Thyroid gland (tissue), 4 donors: ENCODE measurements at places on chromosomes 1 and 21.

- no peak for DNase-seq
These were observed 1.7 kb downstream of the F5 start for GRCh38 chr1:169584483-169585144.

- peak; percentile 1 for DNase-seq
These were observed 13.3 kb downstream of the COL6A2 start for GRCh38 chr21:46111193-46111571.

- DNase-seq, result no peak
These were observed 180.7 kb upstream of the VAMP3 start for GRCh38 chr1:7590426-7590790.

GRCh38 chr1:179351281-179351680 is 14.5 kb upstream of the AXDND1 start:
- DNase-seq, result no peak

DNA sequence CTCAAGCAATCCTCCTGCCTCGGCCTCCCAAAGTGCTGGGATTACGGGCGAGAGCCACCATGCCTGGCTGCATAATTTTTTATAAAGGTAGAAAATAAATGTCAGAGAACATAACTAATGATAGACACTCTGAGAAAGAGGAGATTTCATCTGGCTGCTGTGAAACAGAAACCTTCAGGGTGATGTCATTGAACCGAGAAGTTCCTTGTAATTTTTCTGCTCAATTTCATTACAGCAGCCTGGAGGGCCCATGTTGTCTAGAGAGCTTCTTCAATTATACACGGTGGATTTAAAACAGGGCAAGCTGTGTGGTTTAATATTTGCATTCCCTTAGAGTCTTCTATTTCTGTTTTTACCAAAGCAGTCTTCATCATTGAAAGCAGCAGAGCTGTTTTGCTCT is 64.3 kb upstream of the MORC3 start:
- DNase-seq, result no peak

DNA sequence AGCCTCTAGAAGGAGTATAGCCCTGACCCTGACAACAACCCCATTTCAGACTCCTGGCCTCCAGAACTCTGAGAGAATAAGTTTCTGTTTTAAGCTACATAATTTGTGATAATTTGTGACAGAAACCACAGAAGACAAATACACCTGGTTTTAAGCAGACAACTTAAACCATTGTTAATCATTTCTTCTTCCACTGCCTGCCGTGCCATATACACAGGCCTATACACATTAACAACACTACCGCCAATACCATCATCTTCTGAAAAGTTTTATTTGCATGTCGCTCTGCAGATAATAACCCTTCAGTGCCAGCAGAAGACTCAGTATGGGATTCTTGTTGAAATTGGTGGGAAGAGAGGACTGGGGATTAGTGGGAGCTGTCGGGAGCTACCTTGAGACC is 39.9 kb upstream of the KRTAP19-8 start:
- DNase-seq, result no peak

- DNase-seq, result no peak
These were observed 112.8 kb downstream of the PLPP3 start for GRCh38 chr1:56466538-56466937.

- DNase-seq, result no peak
These were observed 15.8 kb downstream of the OR14I1 start for GRCh38 chr1:248686815-248687214.

- no peak for DNase-seq
These were observed 1.1 kb downstream of the KCNH1 start for GRCh38 chr1:211132721-211133392.

DNA sequence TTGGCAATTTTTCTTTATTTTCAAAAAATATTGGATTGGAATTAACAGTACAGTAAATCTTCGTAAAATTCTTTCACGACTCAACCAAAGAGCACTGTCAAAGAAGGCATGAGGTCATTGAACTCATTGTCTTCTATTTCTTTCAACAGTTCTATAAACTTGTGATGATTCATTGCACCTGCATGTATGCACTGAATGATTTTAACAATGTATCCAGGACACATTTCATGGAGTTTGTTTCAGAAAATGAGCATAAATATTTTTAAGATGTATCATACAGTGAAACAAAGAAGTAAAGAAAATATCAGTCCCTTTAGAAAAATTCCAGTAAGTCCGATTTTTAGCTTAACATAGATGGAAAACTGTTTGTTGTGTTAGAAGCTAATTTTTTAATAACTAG is 33.6 kb upstream of the CD34 start:
- DNase-seq, result no peak

GRCh38 chr1:21818656-21819055 is 6.6 kb downstream of the LDLRAD2 start:
- DNase-seq, result peak; percentile 18

GRCh38 chr1:199859491-199859933 is 168.0 kb upstream of the NR5A2 start:
- no peak for DNase-seq

- DNase-seq, result no peak
These were observed 490.5 kb upstream of the LRRC7 start for GRCh38 chr1:69077198-69077597.

DNA sequence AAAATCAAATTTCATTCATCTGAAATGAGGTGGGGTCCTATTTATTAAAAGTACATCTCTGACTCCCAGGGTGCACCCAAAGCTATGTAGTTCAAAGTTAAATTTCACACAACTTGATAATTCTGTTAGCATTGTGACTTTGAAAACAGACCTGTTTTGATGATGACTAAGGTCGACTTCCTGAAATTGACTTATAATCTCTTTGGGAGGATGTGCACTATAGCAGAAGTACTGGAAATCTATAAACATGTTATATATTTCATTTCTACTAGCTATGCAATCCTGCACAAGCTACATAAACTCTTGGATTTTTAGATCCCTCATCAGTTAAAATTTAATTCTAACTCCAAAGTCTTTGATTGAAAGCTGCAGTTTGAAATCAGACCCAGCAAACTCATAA is 507.6 kb downstream of the NEGR1 start:
- no peak for DNase-seq

DNA sequence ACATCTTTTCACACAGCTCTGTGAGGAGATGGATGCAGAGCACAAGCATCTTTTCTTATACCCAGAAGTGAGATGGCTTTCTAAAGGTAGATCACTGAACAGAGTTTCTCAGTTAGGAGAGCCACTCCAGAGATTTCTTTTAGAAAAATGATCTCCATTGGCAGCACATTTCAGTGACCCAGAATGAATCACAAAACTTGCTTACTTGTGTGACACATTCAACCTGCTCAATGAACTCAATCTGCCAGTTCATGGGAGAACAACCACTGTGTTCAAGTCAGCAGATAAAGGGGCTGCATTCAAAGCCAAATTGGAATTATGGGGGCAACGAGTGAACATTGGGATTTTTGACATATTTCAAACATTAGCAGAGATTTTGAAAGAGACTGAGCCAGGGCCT is 78.3 kb downstream of the UCHL5 start:
- no peak for DNase-seq

GRCh38 chr1:210257698-210258529 is 25.3 kb downstream of the SERTAD4 start:
- peak; percentile 76 for DNase-seq

DNA sequence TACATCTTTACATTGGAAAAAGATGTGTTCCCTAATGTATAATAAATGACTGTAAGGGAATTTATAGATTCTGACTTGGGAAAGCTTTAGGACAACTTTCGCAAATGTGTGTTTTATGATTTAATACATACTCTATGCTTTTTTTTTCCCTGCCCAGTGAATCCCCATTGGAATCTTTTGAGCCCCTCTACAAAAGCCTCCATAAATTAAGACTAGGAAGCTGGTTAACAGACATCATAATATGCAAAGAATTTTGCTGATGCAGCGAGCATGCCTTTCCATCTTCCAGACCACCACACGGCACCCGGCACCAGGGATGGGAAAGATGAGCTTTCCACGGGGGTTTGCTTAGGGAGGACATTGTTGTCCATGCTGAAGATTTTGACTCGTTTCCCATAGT is 156.1 kb upstream of the IVNS1ABP start:
- no peak for DNase-seq

DNA sequence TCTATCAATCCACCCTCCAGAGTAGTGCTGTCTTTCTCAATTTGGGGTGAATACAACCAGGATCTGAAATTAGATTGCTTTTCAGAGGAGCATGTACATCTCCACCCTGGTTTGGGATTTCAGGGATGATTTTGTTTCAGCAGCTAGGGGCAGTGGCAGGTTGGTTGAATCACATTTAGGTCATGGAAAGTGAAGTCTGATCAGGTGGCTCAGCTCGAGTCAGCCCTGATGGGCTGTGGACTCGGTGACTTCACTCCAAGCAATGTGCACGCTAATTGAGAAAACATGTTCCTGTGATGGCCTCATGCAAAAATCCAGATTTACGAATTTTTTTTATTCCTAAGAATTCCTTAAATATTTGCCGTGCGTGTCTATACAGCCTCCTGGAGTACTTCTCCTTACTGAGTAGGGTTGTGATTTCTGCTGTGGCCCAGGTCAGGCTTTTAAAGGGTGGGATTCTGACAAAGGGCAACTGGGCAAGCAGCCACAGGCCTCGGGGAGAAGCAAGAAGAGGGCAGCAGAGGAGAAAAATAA is 7.5 kb downstream of the NGF start:
- DNase-seq, result no peak

GRCh38 chr1:66294707-66295370 is 239.1 kb upstream of the SGIP1 start:
- no peak for DNase-seq

DNA sequence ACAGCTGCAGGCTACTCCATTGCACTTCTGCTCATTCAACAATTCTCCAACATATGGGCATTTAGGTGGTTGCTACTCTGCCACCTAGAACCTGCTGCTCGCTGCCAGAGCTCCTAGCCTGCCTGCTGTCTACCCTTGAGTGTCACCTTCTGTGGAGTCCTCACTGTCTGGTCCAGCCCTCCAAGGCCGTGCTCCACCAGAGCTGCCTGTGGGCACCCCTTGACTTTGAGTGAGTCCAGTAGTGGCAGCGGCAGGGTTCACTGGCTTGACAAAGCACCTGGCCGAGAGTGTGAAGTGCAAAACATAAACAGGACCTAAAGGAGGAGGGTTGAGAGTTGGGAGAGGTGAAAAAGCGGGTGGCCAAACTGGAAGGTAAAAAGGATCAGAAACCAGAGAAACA is 120.3 kb upstream of the DNAH14 start:
- peak; percentile 21 for DNase-seq

GRCh38 chr1:20404466-20404865 is 81.5 kb downstream of the CAMK2N1 start:
- DNase-seq, result no peak

DNA sequence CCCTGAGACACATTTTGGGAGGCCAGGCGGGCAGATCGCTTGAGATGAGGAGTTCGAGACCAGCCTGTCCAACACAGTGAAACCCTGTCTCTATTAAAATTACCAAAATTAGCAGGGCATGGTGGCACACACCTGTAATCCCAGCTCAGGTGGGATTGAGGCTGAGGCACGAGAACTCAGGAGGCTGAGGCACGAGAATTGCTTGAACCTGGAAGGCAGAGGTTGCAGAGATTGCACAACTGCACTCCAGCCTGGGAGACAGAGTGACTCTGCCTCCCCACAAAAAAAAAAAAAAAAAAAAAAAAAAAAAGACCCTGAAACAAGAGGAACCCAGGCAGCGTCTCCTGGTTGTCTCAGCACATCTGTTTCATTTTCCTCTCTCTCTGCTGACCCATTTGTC is 24.2 kb downstream of the PGM1 start:
- no peak for DNase-seq

GRCh38 chr1:51663105-51663504 is 46.2 kb downstream of the OSBPL9 start:
- no peak for DNase-seq

DNA sequence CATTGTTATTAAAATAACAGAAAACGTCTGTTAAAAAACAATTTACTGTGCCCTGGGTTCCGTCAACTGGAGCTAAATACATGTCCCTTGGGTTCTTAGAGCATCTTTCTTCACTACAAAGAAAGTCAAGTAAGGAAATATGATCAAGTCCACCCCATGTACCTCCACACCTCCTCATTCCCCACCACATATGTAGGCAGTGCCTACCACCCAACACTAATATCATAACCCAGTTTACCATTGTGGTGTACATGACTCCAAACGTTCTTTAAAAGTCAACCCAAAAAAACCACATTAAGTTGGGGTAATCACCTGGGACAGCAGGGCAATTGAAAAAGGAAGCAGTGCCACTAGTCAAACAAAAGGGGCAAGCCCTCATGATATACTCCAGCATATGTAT is 7.8 kb upstream of the LRRC52 start:
- DNase-seq, result no peak

DNA sequence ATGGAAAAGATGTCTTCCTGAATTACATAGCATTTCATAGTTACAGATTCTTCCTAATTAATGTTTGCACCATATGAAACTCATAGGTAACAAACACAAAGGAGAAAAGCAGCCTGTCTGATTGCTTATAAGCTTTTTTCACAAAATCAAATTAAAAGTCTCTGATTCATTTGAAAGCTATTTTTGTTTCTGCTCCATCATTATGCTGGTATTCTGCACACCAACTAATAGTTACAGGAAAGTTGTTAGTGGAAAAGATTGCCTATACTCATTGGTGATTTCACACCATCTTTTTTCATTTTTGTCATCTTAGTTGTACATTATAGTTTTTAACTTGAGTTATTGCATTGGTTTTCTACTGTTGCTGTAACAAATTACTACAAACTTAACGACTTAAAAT is 70.0 kb downstream of the PRKAA2 start:
- no peak for DNase-seq

DNA sequence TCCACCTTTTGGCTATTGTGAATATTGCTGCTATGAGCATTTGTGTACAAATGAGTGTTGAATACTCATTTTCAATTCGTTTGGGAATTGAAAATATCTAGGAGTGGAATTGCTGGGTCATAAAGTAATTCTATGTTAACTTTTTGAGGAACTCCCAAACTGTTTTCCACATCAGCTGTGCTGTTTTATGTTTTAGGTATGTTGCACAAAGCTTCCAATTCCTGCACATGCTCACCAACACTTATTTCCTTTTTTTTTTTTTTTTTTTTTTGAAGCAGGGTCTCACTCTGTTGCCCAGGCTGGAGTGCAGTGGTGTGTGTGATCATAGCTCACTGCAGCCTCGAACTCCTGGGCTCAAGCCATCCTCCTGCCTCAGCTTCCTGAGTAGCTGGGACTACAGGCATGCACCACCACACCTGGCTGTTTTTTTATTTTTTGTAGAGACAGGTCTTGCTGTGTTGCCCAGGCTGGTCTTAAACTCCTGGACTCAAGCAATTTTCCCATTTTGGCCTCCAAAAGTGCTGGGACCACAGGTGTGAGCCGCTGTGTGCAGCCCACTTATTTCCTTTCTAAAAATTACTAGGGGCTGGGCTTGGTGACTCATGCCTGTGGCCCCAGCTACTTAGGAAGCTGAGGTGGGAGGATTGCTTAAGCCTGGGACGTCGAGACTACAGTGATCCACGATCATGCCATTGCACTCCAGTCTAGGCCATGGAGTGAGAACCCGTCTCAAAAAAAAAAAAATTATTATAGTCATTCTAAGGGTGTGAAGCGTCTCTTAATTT is 33.4 kb downstream of the TMCC2 start:
- no peak for DNase-seq

DNA sequence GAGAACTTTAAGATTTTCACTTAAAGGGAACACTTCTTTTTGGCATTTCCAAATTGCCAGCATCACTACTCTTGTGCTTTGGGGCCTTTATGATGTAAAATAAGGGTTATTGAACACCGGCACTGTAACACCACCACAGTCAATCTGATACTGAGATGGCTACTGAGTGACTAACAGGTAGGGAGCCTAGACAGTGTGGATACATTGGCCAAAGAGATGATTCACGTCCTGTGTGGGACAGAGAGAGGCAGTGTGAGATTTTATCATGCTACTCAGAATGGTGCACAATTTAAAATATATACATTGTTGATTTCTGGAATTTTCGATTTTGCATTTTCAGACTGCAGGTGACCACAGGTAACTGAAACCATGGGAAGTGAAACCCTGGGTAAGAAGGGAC is 261.6 kb downstream of the SPATA17 start:
- DNase-seq, result no peak
